ENCODE measurements at places on chromosomes 7 and 10.

DNA sequence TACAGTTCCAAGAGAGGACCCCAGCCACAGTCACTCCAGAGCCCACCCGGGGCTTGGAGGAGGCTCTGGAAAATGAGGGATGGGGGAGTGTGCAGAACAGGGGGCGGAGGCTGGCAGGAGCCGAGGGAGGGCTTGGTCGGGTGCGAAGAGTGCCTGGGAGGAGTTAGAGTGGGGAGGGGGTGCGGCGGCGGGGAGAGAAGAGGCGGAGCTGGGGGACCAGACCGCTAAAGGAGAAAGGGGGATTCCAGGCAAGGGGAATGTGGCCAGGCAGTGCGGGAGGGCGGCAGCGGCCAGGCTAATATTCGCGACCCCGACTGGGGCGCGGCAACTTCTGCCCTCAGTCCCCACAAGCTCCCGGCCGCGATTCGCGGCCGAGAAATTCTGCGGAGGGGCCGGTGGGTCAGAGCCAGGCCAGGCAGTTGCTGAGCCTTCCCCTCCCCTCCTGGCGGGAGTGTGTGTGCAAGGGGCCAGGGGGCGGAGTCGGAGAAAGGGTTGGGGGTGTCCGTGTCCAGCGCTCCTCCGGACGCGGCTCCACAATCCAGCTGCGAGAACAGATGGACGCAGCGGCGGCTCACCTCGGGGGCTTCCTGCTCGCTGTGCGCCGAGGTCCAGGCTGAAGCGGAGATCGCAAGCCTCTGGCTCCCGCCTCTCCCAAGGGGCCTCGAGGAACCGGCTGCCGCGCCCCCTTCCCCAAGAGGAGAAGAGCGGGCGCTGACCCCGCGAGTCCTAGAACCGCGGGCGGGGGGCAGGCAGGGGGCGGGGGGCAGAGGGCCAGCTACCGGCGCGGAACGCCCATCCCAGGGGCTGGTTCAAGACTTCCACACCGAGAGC is 612 bp upstream of the SLC18A3 start:
- peak; percentile 54 for DNase-seq

GRCh38 chr7:10618953-10619352 is 354.7 kb upstream of the PHF14 start:
- no peak for DNase-seq

GRCh38 chr10:95792874-95793285 is 36.9 kb downstream of the ENTPD1 start:
- DNase-seq: no peak

- DNase-seq: no peak
These were observed 98.6 kb upstream of the FAM180A start for GRCh38 chr7:135847242-135847641.

- DNase-seq: no peak
These were observed 270.8 kb downstream of the ELFN1 start for GRCh38 chr7:1940863-1941262.

DNA sequence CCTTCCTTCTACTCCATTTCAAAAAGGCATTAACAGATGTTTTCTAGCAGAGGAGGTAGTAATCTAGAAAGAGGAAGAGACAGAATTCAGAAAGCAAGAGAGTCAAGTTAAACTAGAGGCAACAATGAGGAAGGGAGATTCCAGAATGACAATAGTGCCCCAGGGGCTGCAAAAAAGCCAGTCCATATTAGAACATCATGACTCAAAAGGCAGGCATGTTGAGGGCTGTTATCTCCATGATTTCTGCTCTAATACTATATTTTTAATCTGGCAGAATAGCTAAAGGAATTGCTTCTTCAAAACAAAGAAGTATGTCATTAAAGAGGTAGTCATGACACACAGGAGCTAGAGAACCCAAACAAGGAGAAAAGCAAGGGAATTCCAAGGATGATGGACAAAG is 599.6 kb downstream of the INHBA start:
- no peak for DNase-seq

GRCh38 chr10:19194866-19195265 is 146.3 kb downstream of the MALRD1 start:
- DNase-seq: no peak

DNA sequence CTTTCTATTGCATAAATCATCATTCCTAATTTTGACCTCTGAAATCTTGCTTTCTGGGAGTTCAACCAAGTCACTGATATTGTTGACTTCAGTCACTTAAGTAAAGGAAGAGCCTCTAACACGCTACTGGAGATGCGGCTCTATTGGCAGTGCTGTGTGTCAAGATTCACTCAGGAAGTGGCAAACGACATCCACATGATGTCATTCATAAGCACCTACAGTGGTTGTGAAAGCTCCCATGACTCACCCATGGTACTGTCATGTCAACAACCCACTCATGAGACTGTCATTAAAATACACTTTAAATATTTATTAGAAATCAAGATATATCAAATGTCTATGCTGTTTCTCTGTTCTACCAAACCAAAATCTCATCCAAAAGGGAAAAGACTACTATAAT is 52.5 kb upstream of the LHFPL3 start:
- peak; percentile 92 for DNase-seq

- DNase-seq: peak; percentile 56
These were observed 212.7 kb downstream of the HDAC9 start for GRCh38 chr7:18708204-18708603.

GRCh38 chr10:28709001-28709710 is 31.8 kb downstream of the BAMBI start:
- no peak for DNase-seq

DNA sequence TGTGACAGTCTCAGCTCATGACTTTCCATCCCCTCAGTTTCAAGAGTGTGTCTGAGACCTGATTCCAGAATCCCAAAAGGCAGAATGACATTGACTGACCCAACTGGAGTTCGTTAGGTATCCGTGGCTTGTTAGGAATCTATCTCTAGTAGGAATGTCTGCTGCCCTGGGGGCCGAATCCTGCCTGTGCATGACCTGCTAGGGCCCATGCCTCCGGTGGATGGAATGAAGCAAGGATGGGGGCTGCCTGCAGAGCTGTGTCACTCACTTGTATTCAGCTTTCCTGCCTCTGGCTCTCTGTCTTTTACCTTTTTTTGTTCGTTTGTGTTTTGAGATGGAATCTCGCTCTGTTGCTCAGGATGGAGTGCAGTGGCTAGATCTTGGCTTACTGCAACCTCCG is 129.5 kb downstream of the SDK1 start:
- DNase-seq: no peak

GRCh38 chr7:108330227-108330626 is 126.0 kb downstream of the NRCAM start:
- no peak for DNase-seq

DNA sequence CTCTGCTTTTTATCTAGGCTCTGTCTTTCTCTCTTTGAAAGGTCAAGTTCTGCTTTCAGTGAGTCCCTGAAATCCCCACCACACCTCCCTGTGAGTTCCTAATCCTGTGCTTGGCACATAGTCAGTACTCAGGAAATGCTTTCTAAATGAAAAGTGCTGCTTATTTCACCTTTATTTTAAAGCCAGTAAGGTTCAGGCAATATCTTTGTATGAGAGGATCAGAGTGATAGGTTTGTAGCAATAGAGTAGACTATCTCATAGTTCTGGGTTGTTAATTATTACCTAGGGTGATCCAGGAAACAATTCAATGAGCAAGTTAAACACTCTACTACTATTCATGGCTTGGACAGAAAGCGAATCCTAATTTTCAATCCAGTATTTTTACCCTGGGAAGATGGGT is 7.4 kb upstream of the LAMB1 start:
- peak; percentile 84 for DNase-seq

GRCh38 chr7:82423446-82423845 is 20.1 kb downstream of the CACNA2D1 start:
- DNase-seq: no peak

DNA sequence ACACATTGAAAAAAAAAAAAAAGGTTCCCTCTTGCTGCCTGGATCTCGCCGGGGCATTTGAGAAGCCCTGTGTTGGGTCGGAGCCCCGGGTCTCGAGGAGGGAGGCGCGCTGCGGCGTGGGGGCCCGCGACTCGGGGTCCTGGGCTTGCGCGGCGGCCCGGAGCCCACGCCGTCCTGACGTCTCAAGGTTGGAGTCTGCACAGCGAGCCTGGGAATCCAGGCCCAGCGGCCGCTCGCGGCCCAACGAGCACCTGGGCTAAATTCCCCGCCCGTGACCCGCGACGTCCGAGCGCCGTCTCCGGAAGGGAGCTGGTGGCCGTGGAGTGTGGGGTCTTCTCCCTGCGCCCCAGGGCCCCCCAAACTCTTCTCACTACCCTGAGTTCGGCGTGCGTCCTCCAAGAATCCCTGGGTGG is 1.4 kb upstream of the CTBP2 start:
- DNase-seq: peak; percentile 79

DNA sequence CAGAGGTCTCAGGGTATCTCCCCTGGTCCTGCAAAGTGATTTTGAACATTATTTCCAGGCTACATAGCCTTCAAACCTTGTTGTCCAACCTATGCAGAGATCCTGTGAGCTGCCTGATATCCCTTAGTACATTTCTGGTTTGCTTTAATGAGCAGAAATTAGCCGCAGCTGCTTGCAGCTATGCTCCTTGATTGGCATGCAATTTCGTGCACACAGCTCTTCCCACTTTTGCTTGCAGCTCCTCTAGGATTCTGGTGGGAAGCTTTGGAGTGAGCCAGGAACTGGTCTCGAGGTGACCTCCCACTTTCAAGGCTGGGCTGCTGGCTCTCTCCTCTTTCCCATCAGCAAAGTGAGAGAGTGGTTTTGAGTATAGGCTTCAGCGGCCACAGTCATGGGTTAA is 45.8 kb downstream of the OAT start:
- DNase-seq: no peak

- no peak for DNase-seq
These were observed 694.1 kb downstream of the SUGCT start for GRCh38 chr7:40828686-40829600.

- DNase-seq: no peak
These were observed 65.9 kb upstream of the KCND2 start for GRCh38 chr7:120207037-120207436.

GRCh38 chr10:78436706-78437406 is 403.2 kb downstream of the RPS24 start:
- DNase-seq: no peak

DNA sequence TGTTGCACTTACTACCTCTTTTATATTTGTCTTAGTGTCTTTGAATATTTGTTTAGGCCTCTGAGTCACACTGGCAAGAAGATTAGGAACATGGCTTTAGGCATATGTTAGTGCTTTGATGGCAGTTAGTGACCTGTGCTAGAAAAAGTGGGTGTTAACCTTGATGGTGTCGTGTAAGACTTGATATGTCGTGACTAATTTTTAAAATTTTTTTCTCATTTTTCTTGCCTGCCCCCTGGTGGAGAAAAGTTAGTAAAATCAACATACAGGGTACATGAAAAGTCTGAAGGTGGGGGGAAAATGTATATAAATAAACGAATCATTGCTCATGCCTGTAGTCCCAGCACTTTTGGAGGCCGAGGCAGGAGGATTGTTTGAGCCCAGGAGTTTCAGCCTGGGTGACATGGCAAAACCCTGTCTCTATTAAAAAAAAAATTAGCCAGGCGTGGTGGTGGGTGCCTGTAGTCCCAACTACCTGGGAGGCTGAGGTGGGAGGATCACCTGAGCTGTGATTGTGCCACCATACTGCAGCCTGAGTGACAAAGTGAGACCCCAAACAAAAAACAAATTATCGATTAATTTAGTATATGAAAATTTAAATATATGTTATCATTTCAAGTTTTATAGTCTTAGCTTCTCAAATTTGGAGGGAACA is 44.6 kb downstream of the TAX1BP1 start:
- DNase-seq: peak; percentile 87

GRCh38 chr10:13672548-13672947 is 85.8 kb downstream of the PRPF18 start:
- no peak for DNase-seq

DNA sequence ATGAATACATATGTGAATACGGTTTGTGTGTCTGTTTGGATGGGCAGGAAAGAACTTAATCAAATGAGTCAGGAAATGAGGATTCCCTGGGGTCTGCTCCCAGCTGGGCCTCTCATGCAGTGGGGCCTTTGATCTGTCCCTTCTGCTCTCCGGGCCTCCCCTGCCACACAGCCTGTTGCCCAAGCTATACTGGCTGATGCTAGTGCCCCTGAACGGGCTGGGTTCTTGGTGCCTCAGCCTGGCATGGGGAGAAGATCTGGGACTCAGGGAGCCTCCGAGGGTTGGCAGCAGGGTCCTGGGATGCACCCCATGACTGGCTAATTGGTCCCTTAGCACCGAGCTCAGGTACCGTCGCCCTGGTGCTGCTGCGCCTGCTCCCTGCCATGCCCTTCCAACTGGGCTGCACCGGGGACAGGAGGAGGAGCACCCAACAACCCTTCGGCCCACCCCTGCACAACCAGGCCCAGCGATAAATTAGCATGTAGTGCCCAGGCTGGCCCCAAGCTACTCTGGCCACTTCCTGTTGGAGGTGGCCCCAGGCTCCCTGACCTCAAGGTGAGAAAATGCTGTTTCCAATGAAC is 59.9 kb upstream of the DUSP5 start:
- DNase-seq: no peak

DNA sequence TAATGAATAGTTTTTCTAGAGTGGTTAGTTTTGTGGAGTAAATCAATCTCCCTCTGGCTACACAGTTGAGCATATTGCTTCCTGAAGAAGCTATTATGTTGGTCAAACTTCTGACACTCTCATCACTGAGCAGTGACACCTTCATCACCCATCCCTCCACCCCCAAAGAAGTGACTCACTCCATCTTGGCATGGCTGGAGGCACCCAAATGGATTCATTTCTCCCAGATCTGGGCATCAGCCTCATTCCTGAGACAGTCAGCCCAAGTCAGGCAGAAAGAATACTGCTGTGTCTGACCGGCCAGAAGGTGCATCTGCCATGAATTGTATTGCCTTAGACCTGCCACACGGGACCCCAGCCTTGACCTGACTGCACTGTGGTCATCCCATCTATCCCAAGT is 117.0 kb upstream of the HABP2 start:
- no peak for DNase-seq

- no peak for DNase-seq
These were observed 35.8 kb upstream of the HECW1 start for GRCh38 chr7:43076606-43077005.

Data from DMS53 (cell line).